ENCODE measurements at places on chromosomes 3 and 15.

- no peak for DNase-seq
Measured at GRCh38 chr15:83288381-83288801, 3.9 kb upstream of the BNC1 start.

- DNase-seq, result no peak
Measured at GRCh38 chr3:136311261-136311660, 61.1 kb downstream of the PCCB start.

GRCh38 chr3:4309491-4310128, 6.4 kb downstream of the SETMAR start:
- DNase-seq, result peak; percentile 96

GRCh38 chr3:41448396-41448795, 249.1 kb downstream of the CTNNB1 start:
- no peak for DNase-seq

GRCh38 chr15:42057799-42058646, 36.3 kb downstream of the PLA2G4D start:
- no peak for DNase-seq

DNA sequence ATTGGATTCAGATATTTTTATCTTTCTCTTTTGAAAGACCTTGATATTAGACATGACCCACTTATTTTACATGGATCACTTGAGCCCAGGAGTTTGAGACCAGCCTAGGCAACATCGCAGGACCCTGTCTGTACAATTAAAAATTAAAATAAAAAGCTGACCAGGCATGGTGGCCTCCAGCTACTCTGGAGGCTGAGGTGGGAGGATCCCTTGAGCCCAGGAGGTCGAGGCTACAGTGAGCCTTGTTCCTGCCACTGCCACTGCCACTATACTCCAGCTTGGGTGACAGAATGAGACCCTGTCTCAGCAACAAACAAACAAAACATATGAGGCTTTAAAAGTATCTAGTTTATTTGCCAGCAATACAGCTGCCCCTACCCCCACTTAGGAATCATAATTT, 1.6 kb downstream of the RNF7 start:
- no peak for DNase-seq

GRCh38 chr3:42996633-42997075, 17.5 kb downstream of the GASK1A start:
- no peak for DNase-seq

All from inflammatory macrophage treated with lipopolysaccharide for 4 hours (primary cell).